ENCODE measurements at places on chromosomes 1 and 21.

GRCh38 chr1:21511579-21512522, 2.6 kb downstream of the ALPL start:
- no peak for DNase-seq

- DNase-seq = no peak
Observed at GRCh38 chr1:23196627-23197328, 20.5 kb downstream of the HTR1D start.

DNA sequence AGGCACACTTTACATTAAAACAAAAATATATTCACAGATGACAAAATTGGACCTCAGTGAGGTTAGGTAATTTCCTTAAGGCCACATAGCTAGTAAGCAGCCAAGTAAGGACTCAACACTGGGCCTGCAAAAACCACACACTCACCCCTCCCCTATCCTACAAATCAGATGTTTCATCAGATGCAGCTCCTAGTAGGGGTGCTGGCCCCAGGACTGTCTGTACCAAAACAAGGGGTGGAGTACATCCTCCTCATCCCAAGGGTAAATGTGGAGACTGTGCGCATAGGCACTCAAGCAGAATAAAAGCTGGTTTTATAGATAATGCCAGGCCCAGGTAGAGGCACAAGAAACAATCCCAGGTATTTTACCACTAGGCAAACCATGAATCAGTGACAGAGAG, 25.7 kb downstream of the URB1 start:
- DNase-seq = no peak

DNA sequence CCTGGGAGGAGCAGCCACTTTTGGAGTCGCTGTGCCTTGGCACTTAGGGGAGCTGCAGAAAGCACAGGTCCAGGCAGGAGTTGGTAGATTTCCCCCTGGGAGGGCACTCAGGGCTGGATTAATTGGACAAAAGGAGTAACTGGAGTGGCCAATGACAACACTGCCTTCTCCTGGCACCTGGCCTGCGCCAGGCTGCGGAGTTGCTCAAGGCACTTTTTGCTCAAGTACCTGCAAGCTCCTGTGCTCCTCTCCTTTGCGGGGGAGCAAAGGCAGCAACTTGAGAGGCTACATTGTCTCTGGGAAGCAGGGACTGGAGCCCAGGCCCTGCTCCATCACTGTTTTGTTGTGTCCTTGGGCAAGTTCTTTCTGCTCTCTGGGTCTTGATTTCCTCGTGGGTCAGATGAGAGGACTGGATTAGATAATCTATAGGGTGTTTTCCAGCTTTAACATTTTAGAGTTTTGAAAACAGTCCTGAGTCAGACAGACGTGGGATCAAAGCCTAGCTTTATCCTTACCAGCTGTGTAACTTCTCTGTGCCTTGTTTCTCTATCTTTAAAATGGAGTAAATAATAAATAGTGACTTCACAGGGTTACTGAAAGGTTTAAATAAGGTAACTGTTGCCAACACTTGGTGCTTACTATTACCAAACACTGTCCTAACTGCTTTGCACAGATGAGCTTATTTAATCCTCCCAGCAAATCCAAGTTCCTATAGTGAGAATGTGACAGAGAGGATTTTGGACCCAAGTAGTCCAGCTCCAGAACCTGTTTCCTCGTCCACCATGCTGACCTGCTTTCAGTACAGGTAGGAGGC, 18.0 kb upstream of the GRHL3 start:
- no peak for DNase-seq

GRCh38 chr1:12179111-12179519, 12.3 kb downstream of the TNFRSF1B start:
- DNase-seq = no peak

DNA sequence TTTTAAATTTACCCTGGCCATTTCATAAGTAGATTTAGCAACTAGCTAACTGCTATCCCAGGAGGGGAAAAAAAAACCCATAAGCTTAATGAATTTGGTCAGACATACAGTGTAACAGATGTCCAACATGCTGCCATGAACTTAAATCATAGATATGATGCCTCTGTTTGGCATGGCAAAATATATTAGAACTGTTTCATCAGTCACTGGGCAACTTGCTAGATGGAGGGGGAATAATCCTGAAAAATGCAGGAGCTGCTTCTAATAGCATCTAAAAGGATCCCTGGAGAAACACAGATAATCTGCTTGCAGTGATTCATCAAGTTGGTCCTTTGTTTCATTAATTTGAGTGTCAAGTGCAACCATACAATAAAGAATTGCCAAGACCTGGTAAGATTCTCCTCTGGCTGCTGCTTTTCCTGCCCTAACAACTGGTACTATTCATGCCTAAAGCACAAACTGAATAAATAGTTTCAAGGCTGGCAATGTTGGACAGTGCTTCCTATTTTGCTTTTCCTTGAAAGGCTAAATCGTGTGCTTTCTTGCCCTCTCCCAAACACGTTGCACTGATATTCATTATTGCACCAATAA, 1.5 kb upstream of the ST6GALNAC5 start:
- no peak for DNase-seq

- DNase-seq = no peak
Observed at GRCh38 chr1:189658381-189658780, 819.3 kb downstream of the BRINP3 start.

DNA sequence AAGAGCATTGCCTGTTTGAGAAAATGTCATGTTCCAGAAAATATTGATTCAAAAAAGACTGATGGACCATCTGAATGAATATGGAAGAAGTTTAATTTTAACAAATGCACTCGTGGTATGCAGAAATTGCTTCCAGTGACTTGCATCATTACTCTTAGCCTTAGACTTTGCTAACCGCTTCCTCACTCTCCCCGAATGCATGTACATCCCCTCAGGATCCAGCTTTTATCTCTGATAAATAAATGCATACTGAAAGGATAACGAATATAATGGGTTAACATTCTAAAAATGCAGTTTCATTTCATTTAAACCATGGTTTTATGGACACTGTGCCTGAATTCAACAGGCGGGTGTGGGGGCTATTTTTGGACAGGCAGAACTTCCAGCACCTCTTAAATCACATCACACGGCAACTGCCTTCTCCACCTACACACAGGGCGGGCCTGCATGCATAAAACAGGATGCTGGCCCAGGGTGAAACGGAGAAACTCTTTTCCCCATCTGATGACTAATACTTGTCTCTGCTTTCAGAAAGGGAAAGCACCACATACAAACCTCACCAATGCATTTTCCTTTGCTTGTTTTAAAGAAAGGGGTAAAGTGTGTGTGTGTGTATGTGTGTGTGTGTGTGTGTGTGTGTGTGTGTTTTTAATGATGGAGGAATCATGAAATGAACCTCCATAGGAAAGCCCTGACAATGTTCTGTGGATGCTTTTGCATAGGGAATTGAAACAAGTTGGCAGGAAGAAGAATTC, 48.7 kb downstream of the SPAG17 start:
- no peak for DNase-seq

- no peak for DNase-seq
Observed at GRCh38 chr1:8493916-8494540, 176.1 kb downstream of the SLC45A1 start.

DNA sequence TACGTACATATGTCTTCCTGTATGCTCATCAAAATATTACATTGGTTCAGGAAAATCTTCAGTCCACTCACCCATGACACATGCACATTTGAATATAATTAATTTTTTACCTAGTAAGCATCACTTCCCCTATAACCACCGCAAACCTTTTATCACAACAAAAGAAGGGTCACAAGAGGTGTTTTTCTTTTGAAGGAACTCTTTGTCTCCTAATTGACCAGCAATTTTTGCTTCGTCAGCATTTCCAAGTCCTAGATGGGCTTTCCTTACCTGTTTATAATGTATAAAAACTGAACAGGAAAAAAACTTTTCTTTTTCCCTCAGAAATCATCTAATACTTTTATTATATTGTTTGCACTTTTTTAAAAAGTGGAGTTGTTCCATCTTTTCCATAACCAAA, 631.3 kb downstream of the PLA2G4A start:
- no peak for DNase-seq

DNA sequence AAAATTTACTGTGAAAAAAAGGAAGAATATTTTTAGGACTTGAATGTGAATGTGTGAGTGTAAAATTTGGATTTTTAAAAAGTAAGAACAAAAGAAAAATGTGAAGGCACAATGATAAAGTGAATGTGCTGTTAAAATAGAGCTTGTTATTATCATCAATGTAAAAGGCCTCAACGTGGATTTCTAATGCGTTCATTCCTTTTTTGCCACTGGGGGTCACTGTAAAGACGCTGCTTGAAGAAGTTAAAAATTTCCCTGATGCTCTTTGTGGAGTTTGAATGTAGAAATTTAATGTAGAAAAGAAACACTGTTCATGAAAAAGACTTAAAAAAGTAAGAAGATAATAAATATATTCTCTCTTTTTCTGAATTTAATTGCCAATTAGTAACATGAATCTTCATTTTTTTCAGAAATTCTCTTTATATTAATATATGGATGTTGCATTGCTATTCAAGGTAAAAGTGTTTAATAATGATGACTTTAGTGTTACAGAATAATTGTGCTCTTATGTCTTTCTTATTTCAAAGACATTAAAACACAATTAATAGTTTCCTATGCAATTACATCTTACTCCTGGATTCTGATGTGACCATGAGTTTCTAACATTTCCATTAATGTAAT, 161.5 kb downstream of the DNM3 start:
- no peak for DNase-seq

GRCh38 chr1:170716835-170717429, 53.0 kb downstream of the PRRX1 start:
- no peak for DNase-seq

DNA sequence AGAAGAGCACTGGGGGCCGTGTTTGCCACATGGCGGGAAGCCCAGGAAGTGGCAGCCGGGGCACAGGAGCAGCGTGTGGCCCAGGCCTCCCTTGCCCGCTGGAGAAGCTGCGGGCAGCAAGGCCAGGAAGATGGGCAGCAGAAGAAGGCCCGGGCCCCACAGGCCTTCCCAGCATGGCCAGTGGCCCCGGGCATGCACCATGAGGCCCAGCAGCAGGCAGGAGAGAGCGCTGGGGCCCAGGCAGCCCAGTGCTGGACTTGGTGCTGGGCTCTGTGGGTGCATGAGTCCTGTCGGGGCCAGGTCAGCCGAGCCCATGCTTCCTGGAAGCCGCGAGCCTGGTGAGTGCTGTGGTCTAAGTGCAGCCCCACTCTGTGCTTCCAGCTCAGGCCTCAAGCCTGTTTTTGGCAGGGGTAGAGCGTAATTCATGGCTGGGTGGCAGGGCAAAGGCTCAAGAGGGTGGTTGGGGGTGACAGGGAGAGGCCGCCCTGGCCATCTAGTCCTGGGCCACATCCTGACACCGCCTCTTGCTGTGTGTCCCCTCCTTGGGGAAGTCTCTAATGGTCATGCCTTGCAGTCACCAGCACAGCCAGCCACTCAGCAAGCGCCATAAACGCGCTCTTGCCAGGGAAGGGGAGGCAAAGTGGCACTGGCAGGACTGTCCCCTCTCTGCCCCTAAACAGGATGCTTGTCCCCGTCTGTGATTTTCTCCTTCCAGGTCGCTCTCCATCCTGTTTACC, 21.3 kb downstream of the MTHFR start:
- DNase-seq = no peak

DNA sequence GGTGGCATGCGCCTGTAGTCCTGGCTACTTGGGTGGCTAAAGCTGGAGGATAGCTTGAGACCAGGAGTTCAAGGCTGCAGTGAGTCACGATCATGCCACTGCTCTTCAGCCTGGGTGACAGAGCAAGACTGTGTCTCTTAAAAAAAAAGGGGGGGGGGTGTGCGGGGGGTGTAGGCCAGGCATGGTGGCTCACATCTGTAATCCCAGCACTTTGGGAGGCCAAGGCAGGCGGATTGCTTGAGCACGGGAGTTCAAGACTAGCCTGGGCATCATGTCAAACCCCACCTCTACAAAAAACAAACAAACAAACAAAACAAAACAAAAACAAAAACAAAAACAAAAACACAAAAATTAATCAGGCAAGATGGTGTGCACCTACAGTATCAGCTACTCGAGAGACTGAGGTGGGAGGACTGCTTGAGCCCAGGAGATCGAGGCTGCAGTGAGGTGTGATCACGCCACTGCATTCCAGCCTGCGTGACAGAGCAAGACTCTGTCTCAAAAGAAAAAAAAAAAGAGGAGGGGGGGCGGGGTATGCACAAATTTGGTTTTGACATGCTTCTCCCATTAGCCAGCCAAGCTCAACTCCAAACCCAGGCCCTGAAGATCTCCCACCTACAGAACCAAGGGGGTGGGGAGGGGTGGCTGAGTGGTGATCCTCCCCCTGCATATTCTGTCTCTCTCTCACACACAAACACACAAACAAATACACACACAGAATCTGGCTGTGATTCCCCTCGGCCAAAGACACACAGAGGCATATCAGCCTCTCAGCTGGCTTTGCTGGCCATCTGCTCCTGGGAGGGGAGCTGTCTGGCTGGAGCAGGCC, 3.1 kb downstream of the PTAFR start:
- DNase-seq = no peak

- DNase-seq = no peak
Observed at GRCh38 chr1:113765306-113766230, 6.3 kb upstream of the PHTF1 start.

DNA sequence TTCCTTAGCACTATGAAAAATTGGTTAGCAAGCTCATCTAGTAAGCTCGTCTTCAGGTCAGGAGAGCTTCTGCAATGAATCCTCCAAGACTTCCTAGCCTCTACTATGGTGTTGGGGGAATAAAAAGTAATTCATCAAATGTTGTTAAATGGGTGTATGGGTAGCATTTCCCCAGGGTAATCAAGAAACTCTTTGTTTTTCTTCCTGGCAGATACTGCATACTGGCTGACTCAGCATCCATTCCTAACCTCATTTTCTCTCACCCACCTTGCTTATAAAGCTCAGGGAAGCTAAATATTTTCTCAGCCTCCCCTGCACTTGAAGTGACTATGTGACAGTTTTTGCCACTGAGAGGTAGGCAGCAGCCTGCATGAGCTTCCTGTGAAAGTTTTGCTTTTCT, 83.4 kb downstream of the MAB21L3 start:
- DNase-seq = no peak

DNA sequence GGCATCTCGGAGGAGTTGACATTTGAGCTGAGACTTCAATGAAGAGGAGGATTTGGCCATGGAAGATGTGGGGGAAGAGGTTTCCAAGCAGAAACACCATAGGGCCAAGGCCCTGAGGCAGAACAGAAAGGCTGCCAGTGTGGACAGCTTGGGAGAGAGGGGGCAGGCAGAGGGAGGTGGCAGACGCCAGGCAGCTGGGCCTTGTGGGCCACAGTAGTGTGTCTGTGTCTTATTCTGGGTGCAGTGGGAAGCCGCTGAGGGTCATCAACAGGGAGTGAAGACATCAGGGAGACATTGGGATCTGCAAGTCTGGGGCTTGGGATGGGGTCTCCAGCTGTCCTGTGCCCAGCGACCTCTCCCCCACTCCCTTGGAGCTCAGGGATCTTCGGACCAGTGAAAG, 96.8 kb downstream of the LACTBL1 start:
- DNase-seq = no peak

DNA sequence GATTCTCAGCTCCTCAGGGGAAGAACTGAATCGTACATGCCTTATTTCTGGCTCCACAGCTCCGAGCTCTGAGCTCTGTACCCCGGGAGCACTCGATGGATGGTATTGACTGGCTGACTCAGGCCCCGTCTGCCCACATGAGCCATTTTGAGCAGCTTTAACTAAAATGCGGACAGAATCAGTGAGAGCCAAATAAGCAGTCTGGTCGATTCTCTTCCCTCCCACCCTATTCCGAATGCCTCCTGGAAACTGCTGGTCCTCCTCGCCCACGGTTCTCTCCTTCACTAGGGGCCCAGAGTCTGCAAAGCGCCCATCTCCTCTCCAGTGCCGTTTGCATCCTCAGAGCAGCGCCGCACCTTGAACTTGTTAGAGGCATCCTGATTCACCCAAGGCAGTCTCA, 125.9 kb upstream of the IRF2BP2 start:
- DNase-seq = no peak
